Effector CD8-positive, alpha-beta T cell (primary cell): ENCODE measurements at places on chromosomes 12 and 14.
A peak's percentile ranks its signal among the peaks of the same experiment; 100 is the strongest.

DNA sequence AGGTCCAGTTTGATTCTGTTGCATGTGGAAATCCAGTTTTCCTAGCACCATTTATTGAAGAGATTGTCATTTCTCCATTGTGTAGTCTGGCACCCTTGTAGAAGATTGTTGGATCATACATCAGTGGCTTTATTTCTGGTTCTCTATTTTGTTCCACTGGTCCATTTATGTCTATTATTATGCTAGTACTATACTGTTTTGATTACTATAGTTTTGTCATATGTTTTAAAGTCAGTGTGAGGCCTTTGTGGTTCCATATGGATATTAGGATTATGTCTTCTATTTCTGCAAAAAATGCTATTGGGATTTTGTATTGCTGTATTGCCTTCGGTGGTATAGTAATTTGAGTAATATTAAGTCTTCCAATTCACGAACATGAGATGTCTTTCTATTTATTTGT is 51.4 kb downstream of the LEMD3 start:
- no peak for DNase-seq

GRCh38 chr14:80560800-80561657 is 349.7 kb upstream of the DIO2 start:
- no peak for DNase-seq

DNA sequence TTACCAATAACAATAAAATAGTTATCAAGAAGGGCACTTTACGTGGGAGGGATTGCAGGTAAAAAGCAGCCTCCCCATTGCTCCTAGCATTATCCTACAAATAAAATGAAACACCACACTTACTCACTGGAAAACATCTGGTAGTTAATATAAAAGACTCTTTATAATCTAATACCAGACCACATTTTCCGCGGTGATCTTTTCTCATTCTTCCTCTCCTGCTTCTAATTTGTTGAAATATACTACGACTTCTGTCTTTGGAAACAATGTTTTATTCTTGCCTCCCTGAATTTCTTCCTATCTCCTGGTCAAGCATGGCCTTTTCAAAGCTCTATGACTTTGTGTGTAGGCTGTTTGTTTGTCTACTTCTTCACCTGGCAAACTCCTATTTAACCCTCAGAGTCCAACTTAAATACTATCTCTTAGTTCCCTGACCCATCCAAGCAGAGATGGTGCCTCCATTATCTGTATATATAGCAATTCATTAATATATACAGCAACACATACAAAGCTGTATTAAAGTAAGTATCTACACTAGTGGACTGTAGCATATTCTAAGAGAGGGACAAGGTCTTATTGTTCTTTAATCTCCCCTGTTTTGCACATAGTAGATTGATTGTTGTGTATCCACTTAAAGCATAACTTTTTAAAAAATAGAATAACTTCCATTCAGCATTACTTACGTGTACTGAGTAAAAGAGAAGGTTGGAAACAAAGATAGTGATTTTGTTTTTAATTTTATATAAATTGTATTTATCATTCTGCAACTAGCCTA is 228.3 kb downstream of the CEP128 start:
- DNase-seq = no peak

GRCh38 chr14:52607061-52607460 is 54.4 kb downstream of the GPR137C start:
- no peak for DNase-seq

- no peak for DNase-seq
Observed at GRCh38 chr12:64618953-64619590, 8.8 kb downstream of the RASSF3 start.

- DNase-seq = no peak
Observed at GRCh38 chr12:96520767-96521166, 31.4 kb downstream of the CFAP54 start.

- no peak for DNase-seq
Observed at GRCh38 chr14:29262979-29263378, 496.4 kb downstream of the FOXG1 start.

DNA sequence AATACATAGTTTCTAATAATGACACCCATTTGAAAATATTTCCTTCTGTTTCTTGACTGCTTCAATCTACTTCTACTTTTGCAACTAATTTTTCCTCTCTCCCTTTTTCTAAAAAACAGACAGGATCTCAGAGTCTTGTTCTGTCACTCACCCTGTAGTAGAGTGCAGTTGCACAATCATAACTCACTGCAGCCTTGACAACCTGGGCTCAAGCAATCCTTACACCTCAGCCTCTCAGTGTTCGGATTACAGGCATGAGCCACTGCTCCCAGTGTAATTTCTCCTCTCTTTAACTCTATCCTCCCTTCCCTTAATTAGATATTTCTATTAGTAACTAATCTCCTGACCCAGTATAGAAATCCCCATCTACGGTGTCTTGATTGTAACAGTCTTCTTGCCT is 45.4 kb downstream of the SENP1 start:
- no peak for DNase-seq

- no peak for DNase-seq
Observed at GRCh38 chr12:93924367-93924766, 224.0 kb upstream of the PLXNC1 start.

DNA sequence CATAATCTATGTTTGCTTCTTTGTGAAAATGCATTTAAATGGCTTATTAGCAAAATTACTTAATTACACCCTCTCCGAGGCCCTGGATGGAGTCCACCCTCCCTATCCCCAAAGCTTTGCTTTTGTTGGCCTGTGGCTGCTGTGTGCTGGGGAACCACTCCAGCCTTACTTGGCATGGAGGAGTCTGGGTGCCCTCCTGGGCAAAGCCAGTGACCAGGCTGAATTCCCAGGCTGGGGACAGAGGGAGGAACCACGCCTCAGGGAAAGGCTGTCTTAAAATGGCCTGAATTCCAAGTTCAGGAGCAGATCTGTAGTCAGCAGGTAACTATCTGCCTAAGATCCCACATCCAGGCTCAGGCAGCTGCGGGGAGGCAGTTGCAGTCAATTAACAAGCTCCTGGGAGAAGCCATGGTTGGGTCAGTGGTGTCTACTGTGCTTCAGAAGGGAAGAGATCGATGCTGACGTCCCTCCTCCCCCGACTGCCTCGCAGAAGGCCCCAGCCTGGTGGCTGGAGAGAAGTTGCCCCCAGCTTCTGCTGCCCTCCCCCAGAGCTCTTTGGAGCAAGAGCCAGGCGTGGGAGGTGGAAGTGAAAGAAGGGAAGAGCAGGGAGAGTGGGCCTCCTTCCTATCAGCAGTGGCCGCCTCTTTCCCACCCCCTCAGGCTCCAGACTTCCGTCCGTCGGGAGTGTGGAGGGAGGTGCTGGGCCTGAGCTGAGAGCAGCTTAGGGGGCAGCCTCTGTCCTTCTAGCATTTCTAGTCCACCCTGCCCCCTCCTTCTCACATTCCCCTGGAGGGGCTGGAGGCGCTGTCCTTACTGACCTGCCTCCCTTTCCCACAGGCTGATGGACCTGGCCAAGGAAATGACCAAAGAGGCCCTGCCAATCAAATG is 11.3 kb downstream of the VASH1 start:
- DNase-seq = no peak

- no peak for DNase-seq
Observed at GRCh38 chr14:59060841-59061240, 127.6 kb upstream of the DAAM1 start.

- no peak for DNase-seq
Observed at GRCh38 chr12:54060975-54061778, 7.5 kb downstream of the HOXC4 start.

GRCh38 chr12:132227782-132228475 is 83.7 kb downstream of the NOC4L start:
- no peak for DNase-seq

DNA sequence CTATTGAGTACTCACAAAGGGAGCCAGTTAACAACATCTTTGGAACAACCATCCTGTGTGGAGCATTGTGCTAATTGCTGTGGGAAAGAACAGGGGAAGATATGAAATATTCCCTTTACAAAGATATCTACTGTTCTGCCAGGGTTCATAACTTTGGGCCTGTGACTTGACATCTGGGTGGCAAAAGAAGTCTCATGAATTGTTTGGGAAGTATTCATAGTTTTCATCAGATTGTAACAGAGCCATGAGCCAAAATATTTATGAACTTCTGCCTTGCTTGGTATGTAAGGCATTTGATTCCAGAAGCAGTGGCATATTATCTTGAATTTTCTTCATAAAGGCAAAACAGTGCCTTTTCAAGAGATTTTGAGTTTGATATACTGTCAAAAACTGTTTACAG is 816.2 kb downstream of the DIO2 start:
- DNase-seq = no peak

- DNase-seq = no peak
Observed at GRCh38 chr14:72201645-72202044, 269.4 kb downstream of the RGS6 start.

DNA sequence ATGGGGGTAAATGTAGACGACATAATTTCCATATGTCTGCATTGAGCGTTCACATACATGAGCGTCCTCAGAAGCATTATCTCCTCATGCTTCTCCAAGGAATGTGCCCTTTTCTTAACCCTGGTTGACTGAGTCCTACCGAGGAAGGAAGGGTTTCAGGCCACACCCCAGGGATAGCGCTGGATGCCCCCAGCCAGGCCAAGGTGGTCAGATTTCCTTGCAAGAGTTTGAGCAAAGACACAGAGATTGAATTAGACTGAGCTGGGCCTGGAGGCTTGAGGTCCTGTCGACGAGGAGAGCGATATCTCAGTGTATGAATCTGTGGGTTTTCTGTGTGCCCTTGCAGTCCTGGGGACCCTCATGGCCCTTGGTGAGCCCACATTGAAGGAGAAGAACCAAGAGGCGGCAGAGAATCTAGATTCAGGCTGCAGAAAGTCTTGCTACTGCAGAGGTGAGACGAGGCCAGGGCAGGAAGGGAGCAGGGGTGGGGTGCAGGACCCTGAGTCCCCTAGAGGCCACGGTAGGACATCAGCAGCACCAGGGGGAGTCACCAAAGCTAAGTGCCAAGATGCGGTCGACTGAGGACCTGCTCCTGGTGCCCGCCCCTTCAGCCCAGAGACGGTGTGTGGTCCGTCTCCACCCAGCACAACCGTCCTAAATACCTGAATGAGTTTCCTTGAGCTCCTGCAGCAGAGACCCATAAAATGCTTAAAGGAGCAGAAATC is 94.7 kb upstream of the DIO3 start:
- no peak for DNase-seq

DNA sequence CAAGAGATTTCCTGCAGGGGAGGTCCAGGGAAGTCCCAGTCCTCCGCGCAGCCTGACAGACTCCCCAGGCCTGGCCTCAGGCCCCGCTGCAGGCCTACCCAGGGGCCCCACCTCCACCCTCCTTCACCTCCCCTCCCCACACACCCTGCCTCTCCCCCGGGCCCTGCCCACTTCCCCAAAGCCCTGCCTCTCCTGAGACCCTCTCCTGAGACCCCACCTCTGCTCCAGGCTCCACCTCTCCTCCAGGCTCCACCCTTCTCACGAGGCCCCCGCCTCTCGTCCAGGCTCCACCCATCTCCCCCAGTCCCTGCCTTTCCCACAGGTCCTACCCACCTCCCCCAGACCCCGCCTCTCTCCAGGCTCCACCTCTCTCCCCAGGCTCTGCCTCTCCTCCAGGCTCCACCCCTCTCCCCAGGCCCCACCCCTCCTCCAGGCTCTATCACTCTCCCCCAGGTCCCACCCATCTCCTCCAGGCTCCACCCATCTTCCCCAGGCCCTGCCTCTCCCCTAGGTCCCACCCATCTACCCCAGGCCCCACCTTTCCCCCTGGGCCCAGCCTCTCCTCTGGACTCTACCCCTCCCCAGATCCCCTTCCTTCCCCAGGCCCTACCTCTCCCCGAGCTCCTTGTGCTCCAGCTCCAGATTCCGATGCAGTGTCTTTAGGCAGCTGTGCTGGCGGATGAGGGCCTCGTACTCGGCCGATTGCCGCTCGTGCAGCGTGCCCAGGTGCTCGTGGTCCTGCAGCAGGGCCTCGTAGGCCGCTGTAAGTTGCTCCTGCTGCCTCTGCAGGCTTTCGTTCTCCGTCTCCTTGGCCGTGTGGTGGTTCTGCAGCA is 58.8 kb upstream of the GPR68 start:
- DNase-seq = peak; percentile 23

DNA sequence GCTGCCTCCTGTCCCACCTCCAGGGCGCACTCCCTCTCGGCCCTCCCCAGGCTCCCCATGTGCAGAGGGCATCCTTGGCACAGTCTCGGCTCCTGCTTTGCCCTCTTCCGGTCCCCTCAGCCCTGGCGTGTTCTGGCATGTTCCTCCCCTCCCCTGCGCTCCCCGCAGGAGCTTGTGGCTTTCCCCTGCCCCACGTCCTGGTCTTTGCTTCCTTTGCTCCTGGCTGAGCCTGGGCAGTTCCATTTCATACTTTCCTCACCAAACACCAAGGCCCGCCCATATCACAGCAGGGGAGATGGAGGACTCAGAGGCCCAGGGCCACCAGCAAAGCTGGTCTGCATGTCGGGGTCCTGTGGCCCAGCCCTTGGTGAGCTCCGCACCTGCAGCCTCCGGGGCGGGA is 56.0 kb downstream of the FBRSL1 start:
- DNase-seq = no peak

DNA sequence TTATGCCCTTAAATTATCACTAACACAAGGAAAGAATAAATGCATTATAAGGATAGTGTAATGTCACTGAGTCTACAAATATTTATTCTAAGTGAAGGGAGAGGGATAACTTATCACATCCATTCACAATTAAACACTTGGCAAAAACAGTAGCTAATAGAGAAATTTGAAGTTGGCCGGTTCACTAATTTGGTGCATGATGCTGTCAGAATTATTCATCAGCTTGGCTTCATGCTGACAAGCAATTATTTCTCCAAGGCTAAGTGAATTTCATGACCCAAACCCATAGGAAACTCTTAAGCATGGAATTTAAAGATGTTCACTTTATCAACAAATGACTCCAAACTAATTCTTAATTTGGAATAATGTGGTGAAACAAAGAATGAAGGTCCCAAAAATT is 25.0 kb upstream of the NR1H4 start:
- DNase-seq = no peak
